Activated CD4-positive, alpha-beta T cell treated with anti-CD3 and anti-CD28 coated beads, Interleukin-2, amount 50 U/mL, for 1 hour (primary cell): ENCODE measurements at places on chromosomes 13 and 19.

DNA sequence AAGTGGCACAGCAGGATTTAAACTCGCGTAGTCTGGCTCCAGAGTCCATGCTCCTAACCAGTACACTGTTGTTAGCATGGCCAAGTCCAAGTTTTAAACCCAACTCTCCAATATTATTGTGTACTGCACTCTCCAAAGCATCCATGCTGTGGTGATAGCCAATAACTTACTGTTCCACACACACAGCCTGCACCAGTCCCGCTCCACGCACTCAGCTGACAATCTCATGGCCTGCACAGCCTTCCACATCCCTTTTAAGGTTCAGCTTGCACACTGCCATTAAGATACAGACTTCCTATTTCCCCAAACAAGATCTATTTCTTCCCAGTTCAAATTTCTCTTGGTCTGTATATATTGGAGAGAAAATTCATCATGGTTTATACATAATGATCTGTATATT, 80.7 kb downstream of the LHFPL6 start:
- DNase-seq: no peak

DNA sequence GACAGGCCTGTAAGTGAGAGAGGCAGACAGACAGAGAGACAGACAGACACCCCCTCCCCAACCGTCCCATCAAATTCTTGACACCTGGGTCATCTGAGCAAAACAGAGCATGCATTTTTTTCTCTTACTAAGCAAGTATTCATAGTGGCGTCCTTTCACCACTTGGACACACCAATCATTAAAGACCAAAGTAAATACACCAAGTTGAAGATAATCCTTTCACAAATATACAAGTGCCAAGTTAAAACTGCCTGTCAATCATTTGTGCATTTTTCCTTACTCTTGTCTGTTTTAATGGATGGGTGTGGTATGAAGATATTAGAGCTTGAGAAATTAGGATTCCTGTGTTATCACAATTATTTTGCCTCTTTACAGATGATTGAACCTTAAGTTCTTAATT, 337.3 kb downstream of the ATP8A2 start:
- no peak for DNase-seq

DNA sequence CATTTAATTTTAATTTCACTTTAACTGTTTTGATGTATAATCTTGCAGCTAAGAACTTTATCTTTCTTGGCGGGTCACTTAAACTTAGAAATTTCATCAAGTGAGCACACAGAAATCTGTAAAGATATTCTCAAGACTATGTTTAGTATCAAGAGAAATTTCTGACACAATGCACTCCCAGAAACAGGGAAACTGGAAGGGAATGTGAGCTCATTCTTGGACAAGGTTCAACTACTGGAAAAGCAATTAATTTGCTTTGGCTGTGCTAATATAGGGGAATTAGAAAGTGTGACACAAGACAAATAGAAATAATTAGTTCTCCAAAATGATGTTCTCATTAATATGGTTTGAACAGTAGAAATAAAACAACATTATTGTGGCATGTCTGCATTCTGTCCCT, 402.3 kb downstream of the DACH1 start:
- DNase-seq: no peak

- no peak for DNase-seq
These were observed 1.0 kb downstream of the FSTL3 start for GRCh38 chr19:677201-677600.

GRCh38 chr19:5001615-5002014, 32.7 kb downstream of the KDM4B start:
- peak; percentile 26 for DNase-seq

- DNase-seq: no peak
These were observed 15.0 kb downstream of the IGLON5 start for GRCh38 chr19:51326216-51327065.

DNA sequence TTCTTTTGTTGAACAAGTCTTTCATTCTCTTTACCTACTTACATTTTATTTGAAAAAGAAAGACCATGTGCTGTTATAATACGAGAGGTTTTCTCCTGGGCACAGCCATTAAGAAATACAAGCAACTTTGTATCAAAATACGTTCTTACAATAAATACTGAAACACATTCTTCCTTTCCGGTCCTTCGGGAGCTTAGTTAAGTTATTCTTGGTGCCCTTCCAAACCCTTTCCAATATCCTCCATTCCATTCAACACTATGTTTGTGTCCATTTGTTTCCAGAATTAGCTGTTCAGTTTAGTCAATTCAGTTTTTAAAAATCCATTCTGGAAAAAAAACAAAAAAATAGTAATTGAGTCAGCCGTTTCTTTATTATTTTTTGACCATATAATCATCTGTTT, 746.8 kb upstream of the SLC10A2 start:
- no peak for DNase-seq

- no peak for DNase-seq
These were observed 23.0 kb upstream of the ISYNA1 start for GRCh38 chr19:18460900-18461299.
